ENCODE measurements at places on chromosomes 7 and 10.

GRCh38 chr7:41116817-41117216, 586.1 kb downstream of the INHBA start:
- DNase-seq = no peak

DNA sequence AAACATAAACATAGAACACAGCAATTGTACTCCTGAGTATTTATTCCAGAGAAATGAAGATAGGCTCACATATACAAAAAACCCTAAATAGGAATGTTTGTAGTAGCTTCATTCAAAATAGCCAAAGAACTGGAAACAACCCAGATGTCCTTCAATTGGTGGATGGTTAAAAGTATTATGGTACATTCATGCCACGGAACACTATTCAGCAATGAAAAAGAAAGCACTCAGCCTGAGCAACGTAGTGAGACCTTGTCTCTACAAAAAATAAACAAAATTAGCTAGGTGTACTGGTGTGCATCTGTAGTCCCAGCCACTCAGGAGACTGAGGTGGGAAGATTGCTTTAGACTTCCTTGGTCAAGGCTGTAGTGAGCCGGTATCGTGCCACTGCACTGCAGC, 94.4 kb downstream of the RAPGEF5 start:
- no peak for DNase-seq

DNA sequence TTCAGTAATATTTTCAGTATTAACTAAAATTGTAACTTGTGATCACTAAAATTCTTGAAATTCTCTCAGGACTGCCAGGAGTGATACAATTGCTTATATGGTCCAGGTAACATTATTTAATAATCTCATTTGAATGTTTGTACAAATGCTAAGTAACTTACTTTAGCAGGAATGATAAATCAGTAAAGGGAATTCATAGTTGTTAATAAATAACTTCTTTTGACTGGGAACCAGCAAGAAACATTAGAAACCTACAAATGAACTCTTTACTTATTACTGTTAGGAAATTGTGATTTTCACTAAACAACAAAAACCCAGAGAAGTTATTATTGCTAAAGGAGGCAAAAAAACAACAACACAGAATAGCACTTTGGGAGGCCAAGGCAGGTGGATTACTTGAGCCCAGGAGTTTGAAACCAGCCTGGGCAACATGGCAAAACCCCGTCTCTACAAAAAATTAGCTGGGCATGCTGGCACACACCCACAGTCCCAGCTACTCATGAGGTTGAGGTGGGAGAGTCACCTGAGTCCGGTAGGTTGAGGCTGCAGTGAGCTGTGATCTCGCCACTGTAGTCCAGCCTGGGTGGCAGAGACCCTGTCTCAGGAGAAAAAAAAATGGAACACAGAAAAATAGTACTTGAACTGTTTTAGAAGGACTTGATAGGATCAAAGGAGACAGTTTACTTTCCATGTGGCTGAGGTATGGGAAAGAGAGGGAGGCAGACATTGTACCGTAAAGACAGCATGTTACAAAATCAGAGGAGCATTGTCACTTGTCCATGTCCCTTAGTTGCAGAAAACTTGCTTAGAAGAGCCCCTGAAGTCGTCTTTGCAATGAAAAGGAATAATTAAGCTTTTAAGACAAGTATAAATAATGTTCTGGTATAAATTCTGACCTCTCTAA, 53.1 kb downstream of the SHOC2 start:
- no peak for DNase-seq

- no peak for DNase-seq
Observed at GRCh38 chr7:26413007-26413691, 121.5 kb downstream of the SNX10 start.

GRCh38 chr7:38163671-38164070, 14.4 kb upstream of the STARD3NL start:
- no peak for DNase-seq
